ENCODE measurements at places on chromosomes 11 and 22.

DNA sequence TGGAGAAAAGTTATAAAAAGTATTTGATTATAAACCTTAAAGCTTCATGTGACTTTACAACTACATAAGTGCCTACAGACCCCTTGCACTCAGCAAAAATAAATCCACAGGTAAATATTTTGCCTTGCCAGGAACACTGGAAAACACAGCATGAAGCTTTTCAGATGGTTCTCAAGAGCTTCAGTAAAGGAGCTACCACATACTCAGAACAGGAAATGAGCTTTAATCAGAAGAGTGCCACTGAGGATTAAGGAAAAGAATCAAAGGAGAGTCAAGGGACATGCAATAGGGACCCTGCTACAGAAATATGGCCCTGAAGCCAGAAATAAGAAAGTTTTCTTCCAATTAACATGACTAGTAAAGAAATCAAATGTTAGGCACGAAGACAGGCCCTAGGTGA, 1.2 kb downstream of the CASP1 start:
- no peak for DNase-seq

- no peak for DNase-seq
Observed at GRCh38 chr11:111554532-111554931, 14.0 kb downstream of the LAYN start.

DNA sequence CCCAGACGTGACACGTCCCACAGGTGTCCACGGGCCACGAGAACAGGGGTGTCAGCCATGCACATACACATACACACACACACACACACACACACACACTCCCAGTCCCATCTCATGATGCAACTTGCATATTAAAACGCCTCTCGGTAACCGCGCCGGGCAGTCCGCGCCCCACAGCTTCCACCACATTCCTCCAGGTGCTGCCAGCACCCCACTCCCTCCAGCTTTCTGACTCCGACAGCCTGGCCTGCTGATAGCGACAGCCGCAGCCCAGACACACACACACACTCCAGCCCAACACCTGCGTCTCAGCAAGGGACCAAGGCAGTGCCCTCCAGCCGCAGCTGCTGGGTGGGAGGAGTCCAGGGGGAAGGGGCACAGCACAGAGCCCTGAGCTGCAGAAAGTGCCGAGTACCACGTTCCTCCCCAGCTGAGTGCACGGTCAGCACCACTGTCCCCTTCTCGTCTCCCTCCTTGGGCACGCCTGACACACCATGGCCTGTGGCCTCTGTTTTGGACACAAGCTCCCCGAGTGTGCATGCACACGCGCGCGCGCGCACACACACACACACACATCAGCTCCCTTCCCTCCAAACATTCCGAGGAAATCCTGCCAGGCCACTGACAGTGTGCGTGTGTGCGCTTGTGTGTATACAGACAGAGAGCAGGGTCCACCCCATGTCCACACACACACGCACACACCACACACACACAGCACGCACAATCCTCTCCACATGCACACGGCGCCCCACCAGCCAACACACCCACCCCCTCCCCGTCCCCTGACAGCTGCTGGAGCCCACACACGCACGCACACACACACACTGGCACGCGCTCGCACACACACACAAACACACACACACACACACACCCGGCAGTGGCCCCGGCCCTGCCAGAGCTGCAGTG, 1.2 kb downstream of the ELFN2 start:
- DNase-seq = peak; percentile 54

DNA sequence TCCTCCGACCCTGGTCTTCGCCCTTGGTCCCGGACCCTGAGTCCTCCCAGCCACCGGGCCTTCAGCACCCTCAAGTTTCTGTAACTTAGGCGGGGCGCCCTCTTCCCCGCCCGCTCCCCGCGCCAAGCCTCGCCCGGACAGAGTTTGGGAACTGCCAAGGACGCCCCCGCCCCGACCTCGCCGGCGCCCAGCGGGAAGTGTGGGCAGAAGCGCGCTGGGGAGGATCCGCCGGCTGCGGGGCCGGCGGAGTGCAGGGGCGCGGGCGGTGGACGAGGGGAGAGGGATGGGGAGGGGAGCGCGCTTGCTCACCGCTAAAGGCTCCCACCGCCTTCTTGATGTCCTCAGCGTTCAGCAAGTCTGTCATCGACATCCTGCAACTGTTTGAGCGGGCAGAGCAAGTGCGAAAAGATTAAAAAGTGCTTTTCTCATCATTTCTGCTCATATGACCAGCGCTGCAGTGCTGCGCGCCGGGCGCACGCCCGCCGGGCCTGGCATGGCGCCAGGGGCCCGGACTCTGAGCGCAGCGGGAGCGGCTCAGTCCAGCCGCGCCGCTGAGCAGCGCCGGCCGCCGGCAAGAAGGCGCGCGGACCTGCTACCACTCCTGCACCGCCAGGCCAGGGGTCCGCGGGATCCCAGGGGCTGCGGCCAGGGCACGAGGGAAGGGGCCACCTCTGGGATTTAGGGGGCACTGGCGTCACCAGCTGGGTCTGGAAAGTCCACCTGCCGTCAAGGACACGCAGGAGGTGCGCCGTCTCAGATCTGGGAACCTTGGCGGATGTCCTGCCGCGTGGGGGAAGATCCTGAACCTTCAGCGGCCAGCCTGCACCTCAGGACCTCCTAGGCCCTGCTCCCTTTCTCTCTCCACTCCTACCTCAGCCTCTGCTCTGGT, at the start of gene PVALB:
Gene PVALB, minus strand, starts transcription at position 400 of the 889 bp plus-strand sequence. Its CDS starts 30 bp downstream, at position 370.
- peak; percentile 21 for DNase-seq

DNA sequence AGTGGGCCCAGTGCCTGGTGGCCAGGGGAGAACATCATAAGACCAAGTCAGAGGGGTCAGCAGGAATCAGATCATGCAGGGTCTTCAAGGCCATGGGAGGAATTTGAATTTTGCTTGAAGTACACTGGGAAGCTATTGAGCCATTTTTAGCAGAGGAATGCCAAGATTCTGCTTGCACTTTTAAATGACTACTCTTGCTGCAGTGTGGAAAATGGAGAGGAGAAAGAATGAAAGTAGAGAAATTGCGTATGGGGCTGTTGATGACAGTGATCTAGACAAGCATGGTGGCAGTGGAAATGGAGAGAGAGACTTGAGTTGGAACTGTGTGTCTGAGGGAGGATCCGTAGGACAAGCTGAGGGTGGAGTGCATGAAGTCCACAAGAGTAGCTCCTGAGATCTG, 128.1 kb downstream of the WNT7B start:
- no peak for DNase-seq

- peak; percentile 63 for DNase-seq
Observed at GRCh38 chr22:38572065-38572464, 2.1 kb upstream of the DMC1 start.

DNA sequence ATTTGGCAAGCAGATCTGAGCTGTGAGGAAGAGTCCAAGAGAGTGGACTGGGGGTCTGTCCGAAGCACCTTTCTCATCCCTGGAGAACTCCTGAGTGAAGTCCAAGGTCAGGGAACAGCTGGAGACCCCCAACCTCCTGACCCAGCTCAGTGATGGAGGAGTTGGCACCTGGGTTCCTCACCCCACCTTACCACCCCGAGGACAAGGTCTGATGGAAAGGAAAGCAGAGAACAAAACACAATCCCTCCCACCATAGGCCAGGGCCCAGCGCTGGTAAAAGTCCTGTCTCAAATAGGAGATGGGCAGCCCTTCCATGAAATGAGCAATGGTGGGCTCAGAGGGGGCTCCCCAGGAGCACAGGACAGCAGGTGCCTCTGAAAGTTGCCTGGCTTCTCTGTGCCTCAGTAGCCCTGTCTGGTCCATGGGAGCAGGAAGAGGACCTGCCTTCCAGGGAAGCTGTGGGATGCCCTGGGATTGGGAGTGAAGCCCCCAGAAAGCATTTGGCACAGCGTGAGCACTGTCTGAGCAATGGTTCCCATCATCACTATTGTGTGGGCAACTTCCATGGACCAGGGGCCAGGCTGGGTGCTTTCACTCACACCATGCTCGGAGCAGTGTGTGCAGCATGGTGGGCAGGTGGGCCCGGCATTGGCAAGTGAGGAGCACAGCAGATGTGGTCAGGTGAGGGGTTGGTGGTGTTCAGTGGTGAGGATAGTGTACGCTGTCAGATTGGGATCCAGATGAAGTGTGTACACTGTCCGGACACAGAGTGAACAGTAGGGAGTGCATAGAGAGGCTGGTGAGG, 7.5 kb downstream of the TRIM29 start:
- DNase-seq = no peak

GRCh38 chr11:65817835-65818680, 15.7 kb upstream of the SNX32 start:
- DNase-seq = peak; percentile 85
